Activated CD8-positive, alpha-beta memory T cell treated with anti-CD3 and anti-CD28 coated beads, Interleukin-2, amount 50 U/mL, for 4 hours (primary cell): ENCODE measurements at places on chromosomes 13 and 19.

DNA sequence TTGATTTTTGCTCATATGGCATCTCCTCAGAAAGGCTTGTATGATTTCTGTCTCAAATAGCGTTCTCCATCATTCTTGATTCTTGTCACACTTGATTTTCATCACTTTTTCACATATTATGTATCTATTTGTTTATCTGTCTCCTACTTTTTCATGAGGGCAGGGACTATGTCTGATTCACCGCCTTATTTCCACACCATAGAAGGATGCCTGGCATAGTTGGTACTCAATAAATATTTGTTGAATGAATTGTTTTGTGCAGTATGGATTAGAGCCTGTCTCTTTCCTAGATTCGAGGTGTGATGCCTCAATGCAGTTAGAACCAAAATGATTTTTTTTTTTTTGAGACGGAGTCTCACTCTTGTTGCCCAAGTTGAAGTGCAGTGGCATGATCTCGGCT lies 12.1 kb downstream of the SAE1 start:
- no peak for DNase-seq

DNA sequence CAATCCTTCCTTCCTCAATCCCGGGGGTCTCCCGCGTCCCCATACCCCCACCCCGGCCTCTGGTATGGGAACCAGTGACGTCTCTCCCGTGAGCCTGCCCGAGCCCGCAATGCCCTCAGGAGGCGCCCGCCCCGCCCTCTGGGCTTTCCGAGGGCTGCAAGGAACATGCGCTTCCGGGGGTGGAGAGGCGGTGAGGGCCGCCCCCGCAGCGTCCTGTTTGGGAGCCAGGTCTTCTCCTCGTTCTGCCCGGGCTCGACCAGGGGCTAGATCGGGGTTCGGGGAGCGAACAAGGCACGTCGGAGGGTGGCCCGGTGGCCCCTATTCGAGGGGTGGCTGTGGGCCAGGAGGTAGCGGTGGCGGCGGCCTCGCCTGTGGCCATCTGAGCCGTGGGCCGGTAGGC lies 6.6 kb upstream of the TEX101 start:
- DNase-seq: no peak

DNA sequence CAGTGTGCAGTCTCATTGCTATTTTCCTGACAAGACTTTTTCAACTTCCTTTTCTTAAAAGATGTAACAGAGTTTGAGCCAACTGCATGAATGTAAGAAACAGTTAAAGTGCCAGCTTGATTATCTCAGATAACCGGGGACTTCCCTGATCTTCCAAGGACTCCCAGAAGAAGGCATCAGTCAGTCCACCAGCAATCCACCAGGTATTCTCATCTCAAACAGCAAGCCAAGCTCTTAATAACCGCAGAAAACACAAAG lies 350.1 kb downstream of the LIG4 start:
- DNase-seq: no peak

DNA sequence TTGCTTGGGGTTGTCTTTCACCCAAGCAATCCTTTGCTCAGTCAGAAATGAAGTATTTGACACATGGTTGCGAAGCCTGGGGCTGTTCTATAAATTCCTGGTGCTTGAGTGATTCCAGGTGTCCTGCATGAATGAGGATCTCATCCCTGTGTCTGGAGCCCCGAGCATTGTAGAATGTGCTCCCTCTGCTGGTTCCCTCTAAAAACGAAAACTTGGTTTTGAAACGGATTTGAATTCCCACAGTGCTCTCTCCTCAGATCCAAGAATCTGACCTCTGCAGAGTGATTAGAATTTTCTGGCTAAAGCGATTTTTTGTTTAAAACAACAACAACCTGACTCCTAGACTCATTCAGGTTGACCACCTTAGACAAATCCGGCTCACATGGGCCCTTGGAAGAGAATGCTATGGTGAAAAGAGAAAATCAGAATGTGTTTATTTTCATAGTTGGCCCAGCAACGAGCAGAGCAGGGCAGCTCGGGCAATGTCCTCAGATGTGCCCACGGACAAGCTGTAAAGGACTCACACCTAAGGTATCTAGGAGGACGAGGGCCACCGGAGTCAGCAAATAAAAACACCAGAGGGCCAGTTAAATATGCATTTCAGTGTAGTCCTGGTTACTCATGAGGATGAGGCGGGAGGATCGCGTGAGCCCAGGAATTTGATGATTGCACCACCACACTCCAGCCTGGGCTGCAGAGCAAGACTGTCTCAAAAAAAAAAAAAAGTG lies 8.7 kb upstream of the ATP12A start:
- no peak for DNase-seq

- DNase-seq: peak; percentile 70
These were observed 730 bp downstream of the NRTN start for GRCh38 chr19:5805462-5806132.

- DNase-seq: no peak
These were observed 317.5 kb downstream of the KLF12 start for GRCh38 chr13:73816702-73817101.

GRCh38 chr13:104461049-104461448 lies 1394.8 kb upstream of the SLC10A2 start:
- DNase-seq: no peak

DNA sequence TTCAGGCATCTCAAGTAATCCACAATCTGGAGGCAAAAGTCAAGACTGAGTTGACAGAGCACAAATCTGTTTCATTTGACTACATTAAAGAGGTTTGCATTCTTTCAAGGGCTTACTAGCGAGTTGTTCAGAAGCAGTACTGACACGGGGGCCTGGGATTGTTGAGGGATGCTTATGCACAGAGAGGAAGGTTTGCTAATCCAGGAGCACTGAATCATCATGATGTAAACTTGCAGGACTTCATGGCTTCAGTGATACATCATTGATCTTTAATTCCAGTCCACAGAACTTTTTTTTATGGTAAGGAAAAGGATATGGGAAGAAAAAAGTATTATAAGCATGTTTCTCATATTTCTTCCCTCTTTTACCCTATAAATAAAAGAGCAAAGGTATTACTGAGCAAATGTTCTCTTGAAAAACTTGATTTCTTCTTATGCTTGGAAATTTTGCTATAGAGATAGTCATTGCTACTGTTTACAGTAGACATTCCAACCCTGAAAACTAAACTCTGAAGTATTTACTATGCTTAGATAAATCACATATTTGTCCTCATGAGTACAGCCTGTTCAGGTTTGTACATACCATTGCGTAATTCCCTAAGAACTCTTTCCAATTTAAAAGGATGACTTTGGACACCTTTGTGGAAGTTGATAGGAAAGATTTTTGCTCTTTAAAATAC lies 65.8 kb upstream of the KPNA3 start:
- no peak for DNase-seq

- no peak for DNase-seq
These were observed 833.0 kb downstream of the DIAPH3 start for GRCh38 chr13:59330764-59331163.

- DNase-seq: no peak
These were observed 46.1 kb upstream of the TSC22D1 start for GRCh38 chr13:44622261-44622660.

GRCh38 chr13:50144246-50145160 lies 129.3 kb downstream of the KCNRG start:
- no peak for DNase-seq

- DNase-seq: no peak
These were observed 20.7 kb upstream of the NLRP12 start for GRCh38 chr19:53844849-53845246.

DNA sequence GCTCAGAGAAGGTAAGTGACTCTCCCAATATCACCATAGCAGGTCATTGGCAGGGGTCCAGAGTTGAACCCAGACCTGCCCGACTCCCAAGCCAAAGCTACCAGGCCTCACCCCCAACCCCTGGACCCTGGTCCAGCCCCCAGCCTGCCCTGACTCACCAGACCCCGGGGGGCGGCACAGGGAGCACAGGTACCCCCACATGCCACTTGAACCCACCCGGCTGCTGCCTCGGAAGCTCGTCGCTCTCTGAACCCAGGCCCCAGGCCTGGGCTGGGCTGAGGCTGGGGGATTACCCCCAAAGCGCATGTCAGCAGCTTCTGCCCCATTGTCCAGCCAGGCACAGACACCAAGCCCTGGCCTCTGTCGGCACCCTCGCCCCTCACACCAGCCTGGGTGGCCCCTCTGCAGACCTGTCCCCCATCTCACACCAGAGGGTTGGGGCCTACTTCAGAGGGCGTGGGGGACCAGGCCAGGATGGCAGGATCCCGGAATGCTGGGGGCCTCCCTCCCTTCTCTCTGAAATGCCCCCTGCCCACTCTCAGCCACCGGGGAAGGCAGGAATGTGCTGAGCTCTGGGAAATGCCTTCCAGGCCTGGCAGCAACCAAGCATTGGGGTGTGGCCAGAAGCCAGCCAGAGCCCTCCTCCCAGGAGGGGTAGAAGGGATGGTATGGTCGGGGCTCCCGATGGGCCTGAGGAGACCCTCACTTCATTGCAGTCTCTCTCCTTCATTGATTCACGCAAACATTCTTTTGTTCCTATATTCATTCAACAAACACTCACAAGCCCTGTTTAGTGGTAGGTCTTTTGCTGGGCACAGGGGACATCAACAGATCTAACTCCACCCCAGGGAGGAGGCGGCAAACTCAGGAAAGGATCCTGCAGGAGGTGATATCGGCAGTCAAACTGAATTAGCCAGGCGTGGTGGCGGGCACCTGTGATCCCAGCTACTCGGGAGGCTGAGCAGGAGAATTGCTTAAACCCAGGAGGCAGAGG lies 1.7 kb upstream of the PRX start:
- no peak for DNase-seq

GRCh38 chr19:42324655-42325307 lies 654 bp upstream of the MEGF8 start:
- DNase-seq: no peak

GRCh38 chr13:40401911-40402776 lies 264.3 kb downstream of the FOXO1 start:
- DNase-seq: peak; percentile 67

GRCh38 chr19:39174558-39175544 lies 21.9 kb upstream of the NCCRP1 start:
- DNase-seq: no peak

DNA sequence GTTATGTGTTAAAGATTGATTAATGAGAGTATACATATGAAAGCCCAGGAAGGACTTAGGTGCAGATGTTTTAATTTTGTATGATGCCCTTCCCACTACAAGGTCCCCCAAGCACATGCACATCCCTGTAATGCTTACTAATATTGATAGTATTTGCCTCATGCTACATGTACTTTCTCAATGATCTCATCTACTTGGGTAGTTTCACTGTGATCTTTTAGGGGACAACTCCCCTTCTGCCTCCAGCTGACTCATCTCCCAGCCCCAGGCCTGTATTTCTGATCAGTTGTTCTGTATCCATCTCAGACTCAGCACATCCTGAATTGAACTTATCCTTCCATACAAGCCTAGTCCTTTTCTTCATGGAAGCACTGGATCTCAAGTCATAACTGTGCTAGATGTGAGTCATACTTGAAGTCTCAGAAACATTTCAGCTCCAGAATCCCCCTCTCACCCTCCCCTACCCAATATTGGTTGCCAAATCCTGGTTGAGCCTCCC lies 49.4 kb upstream of the INTS6 start:
- DNase-seq: no peak

DNA sequence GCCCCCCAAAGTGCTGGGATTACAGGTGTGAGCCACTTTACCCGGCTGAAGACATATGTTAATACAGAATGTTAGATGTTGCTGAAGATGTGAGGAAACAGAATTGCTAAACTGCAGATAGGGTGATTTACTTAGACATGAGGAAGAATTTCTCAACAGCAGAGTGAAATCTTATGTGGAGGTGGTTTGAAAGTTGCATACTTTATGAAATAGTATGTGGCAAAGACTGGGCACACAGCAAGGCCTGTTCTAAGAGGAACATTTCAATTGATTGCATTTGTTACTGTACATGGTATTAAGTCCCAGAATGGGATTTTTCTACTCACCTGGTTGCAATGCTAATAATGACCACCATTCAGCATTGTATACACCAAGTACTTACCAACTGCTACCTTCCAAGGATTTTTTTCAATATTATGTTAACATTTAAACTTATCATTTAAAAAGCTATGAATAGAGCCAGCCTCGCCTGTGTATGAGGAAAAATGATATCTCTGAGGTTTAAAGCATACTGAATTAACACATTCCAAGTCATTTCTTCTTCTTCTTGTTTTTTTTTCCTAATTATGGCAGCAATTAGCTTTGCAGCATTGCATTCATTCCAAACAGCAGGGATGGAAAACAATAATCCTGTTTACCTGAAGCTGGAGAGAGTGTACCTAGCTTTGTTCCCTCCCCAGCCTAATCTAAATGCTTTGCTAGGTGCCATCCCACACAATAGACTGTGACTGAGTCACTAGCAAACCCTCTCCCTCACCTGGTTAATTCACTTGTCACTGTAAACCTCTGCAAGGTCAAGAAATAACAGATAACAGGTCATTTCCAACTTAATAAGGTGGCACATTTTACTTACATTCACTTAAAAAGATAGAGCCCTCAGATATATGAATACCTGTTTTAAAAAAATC lies 19.4 kb upstream of the KLF5 start:
- no peak for DNase-seq

DNA sequence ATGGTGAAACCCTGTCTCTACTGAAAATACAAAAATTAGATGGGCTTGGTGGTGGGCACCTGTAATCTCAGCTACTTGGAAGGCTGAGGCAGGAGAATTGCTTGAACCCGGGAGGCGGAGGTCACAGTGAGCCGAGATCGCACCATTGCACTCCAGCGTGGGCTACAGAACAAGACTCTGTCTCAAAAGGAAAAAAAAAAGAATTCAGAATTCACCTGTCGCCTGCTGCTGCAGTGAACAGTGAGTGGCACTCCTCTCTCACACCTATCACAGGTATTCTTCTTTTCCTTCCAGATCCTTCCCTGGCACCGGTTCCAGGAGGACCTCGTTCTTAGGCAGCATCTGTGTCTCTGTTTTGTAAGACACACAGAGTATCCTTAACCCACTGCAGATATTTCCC lies 5.8 kb upstream of the MVB12A start:
- no peak for DNase-seq

- no peak for DNase-seq
These were observed 1.5 kb upstream of the DCUN1D2 start for GRCh38 chr13:113491982-113492381.

- no peak for DNase-seq
These were observed 3.6 kb downstream of the CEACAM20 start for GRCh38 chr19:44525721-44526430.

GRCh38 chr19:1018393-1018792 lies 2.5 kb downstream of the TMEM259 start:
- no peak for DNase-seq

GRCh38 chr13:51663973-51664957 lies 80.0 kb downstream of the WDFY2 start:
- DNase-seq: no peak

DNA sequence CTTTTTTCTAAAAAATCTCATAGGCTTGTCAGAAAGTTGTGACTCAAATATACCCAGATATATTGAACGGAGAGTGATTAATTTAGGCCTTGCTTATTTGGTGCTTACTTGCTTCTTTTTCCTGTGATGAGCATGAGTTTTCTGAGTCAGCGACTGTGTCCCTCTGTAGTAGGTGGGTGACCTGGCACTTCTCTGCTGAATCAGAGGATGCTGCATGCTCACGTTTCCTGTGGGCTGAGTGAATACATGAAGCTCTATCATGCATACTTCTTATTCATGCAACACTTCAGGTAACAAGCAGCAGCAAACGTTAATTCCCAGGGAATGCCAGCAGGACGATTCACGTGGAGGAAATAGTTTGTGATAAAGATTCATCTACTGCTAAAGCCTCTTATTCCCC lies 245.0 kb downstream of the KLF5 start:
- no peak for DNase-seq
